ENCODE measurements at places on chromosomes 7 and 10.

DNA sequence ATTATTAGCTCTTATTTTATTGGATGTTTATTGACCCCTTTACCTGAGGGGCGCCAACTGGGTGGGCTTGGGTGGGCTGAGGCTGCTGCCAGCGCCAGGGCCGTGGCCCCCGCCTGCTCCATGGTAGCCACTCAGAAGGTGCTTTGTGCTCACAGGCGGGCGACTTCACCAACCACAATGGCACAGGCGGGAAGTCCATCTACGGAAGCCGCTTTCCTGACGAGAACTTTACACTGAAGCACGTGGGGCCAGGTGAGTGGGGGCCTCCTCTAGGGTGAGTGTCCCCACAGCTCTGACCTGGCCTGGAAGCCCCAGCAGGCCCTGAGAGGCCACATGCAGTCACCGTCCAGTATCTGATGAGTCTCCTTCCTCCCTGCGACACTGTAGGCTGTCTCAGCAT lies 4.1 kb downstream of the PPIF start:
- DNase-seq = no peak

- DNase-seq = no peak
Observed at GRCh38 chr10:108852211-108852610, 1071.1 kb downstream of the XPNPEP1 start.

- DNase-seq = no peak
Observed at GRCh38 chr10:24872049-24872789, 80.2 kb downstream of the PRTFDC1 start.

DNA sequence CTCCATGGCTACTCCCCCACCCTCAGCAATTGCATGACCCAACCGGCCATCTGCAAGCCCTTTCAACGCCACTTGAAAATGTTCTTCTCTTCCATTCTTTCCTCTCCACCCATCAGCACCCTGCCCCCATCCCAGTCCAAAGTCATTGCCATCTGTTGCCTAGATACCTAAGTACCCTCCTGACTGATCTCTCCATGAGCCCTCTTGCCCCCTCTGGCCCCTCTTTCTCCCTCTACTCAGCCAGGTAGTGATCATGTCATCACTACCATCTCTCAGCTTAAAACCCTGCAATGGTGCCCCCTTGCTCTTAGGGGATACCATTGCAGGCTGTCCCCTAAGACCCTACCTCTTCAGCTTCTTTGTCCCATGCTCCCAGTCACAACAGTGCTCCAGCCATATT lies 30.5 kb upstream of the BTRC start:
- no peak for DNase-seq

DNA sequence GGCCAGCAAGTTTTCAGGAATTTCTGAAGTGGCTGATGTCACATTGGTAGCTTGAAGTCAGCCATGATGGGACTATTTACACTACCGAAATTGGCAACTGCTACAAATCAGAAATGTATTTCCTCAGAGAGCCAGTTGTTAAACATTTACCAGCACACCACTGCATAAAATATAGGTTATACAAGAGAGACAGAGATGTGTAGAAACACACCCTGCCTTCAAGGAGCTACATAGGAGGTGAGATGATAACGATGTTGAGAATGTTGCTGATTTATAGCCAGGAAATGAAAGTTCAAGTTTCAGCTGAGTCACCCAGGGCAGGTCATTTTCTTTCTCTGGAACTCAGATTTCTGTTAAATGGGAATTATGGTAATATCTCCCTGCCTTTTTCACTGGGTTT lies 46.0 kb upstream of the TCF7L2 start:
- DNase-seq = no peak

DNA sequence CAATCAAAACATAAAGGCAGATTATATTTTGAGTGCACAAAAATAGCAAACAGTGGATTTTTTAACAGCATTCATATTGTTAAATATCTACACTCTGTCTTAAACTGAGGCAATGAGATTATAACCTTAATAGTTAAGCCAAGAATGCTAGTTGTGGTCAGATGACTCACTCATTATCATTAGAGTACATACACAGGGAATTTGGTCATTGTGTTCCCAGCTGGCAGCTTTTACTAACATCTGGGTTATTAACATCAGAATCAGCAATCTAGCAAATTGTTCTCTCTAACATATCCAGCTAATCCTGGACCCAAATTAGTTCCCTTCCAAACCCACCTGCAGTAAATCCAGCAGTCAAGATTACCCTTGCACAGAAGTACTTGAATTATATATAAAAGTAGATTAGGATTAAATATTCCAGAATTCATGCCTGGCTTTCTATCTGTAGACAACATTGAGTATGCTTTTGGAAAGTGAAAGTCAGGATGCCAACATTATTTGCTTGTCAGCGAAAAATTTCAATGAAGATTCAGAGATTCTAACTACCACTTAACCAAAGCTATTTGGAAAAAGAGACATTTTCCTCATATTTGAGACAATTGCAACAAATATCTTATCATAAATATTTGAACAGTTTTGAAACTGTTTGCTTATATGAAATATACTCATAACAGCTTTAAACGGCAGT lies 1035.6 kb upstream of the PHF14 start:
- DNase-seq = no peak

- no peak for DNase-seq
Observed at GRCh38 chr7:121366852-121367431, 29.2 kb downstream of the FAM3C start.

GRCh38 chr7:35253710-35254495 lies at the start of gene TBX20:
TBX20 (minus strand) TSS chr7:35254100; CDS start chr7:35253620, 480 bp downstream.
- DNase-seq = no peak

DNA sequence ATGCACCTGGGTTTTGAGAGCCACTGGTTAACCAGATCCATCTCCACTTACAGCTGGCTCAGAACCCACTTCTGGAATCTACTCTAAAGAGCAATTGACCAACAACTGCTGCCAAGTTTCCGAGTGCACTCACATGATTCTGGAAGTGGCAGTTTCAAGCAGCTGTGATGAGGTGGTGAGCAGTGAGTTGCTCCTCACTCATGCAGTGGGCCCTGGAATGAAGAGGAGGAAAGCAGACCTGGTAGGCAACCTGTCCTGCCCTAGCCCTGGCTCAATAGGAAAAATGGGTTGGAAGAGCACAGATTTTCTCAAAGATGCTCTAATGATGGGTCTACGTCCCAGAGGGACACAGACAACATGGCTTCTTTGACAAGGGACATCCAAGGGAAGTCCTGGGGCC lies 70.7 kb upstream of the NPY start:
- DNase-seq = no peak

- DNase-seq = no peak
Observed at GRCh38 chr10:19668116-19668515, 148.1 kb upstream of the PLXDC2 start.

- no peak for DNase-seq
Observed at GRCh38 chr10:71900441-71901180, 49.6 kb upstream of the PSAP start.

DNA sequence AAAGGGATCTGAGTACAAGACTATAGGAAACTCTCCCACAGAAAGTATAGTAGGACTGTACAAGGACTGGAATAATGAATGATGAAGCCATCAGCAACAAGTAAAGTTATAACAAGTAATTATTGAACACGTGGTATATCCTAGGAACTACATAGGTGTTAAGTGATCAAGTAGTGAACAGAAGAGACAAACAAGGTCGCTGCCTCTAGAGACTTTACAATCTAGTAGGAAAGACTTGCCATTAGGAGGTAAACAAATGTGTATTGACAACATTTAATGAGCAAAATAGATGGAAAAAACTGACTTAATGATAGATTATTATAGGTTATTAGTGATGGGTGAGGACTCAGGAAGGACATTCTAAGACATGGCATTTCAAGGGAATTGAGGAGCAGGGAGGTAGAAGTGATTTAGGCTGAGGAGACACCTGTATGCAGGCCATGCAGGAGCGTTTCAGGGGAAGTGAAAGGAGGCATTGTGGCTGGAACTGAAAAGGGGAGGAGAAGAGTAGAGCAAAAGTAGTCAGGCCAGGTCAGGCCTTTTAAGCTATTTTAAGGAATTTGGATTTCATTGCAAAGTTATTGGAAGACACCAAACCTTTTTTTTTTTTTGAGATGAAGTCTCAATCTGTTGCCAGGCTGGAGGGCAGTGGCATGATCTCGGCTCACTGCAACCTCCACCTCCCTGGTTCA lies 8.5 kb upstream of the GLCCI1 start:
- DNase-seq = no peak

GRCh38 chr10:116838143-116838725 lies 11.1 kb upstream of the ENO4 start:
- DNase-seq = no peak

DNA sequence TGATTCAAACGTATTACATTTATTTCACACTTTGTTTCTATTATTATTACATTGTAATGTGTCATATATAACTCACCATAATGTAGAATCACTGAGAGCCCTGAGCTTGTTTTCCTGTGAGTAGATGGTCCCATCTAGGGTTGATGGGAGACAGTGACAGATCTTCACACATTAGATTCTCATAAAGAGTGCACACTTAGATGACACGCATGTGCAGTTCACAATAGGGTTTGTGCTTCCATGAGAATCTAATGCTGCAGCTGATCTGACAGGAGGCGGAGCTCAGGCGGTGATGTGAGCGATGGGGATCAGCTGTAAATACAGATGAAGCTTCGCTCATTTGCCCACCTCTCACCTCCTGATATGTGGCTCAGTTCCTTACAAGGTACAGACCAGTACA lies 36.1 kb downstream of the BMPER start:
- no peak for DNase-seq

DNA sequence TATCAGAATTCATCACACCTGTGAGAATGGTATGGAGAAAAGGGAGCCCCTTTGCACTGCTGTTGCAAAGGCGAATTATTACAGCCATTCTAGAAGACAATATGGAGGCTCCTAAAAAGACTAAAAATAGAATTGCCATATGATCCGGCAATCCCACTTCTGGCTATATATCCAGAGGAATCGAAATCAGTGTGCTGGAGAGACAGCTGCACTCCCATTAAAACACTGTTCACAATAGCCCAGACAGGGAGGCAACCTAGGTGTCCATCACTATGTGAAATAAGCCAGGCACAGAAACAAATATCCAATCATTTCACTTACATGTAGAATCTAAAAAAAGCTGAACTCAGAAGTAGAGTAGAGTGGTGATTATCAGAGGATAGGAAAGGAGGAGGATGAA lies 26.0 kb upstream of the GJD4 start:
- DNase-seq = no peak

DNA sequence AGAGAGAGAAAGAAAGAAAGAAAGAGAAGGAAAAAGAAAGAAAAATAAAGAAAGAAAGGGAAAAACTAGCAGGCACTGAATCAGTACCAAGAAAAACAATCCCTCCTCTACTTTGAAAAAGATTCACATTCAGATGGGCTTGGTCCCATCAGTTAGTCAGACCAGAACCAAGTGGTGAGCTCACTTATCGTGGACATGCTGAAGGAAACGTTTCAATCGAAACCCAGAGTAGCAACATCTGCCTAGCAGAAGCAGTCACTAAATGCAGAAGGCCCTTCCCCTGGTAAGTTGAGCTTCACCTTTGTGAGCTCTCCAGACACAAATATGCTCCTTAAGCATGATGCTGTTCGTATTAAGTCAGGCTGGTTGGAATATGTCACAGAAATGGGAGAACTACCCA lies 167.7 kb downstream of the TRIL start:
- no peak for DNase-seq

DNA sequence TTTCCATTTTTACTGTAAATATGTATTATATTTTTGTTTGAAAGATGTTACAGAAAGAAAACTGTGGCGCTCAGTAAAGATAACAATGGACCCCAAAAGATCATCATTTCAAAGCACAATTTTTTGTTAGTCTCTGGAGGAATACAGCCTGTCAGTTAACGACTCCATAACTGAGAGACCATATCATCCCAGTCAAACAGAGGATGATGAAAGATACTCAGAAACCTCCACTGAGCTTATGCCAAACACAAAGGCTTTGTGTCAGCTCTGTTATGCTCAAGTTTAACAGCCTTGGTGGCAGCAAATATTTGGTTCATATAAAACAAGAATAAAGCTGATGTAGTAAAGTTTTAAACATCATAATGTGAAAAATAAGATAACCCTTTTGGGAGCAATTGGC lies 345.1 kb downstream of the NXPH1 start:
- no peak for DNase-seq

DNA sequence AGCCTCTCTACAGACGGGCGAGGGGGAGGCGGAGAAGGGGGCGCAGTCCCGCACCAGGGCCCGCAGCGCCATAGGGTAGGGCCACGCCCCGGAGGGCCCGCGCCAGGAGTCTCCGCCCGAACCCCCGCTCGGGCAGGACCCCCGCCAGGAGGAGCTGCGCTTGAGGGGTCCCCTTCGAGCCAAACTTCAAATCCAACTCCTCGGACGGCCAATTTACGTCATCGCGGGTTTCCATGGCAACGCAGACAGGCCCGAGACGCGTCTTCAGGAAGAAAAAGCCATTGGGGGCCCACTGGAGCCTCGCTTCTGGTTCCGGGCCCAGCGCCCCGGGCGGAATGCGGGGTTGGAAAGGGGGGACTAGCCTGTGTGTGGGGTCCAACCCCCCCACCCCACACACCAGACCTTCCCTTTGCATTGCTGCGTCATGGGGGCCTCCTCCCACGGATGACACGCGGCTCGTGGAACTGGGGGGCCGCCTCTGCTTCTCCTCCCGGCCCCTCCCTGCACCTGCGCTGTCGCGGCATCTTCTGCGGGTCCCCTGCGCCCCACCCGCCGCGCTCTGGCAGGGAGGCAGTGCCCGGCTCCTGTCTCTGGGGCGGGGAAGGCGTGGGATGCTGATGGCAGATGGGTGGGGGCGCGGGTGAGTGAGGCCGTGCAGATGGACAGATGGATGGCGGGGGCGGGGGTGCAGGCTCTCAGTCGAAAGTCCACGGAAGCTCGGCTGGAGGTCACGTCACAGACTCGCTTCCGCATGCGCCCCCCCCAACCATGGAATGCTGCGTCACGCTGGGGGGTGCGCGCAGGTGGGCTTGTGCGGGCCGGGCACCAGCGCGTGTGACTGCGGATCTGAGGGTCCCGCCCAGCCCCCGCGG lies 1.2 kb downstream of the CALY start:
- peak; percentile 51 for DNase-seq

DNA sequence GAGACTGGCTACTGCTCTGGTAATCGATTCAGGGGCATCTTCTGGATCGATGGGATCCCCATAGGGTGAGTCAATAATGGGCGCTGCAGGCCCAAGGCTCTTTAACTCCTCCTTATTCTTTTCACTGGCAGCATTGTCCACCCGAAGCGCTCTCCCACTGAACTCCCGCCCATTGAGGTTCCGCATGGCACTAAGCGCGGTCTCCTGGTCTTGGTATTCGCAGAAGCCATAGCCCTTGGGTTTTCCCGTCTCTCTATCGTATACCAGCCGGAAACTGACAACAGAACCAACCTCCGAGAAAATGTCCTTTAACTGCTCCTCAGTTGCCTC lies 285 bp downstream of the CSTF2T start:
- DNase-seq = no peak

GRCh38 chr7:158951725-158952124 lies 95.4 kb downstream of the DYNC2I1 start:
- no peak for DNase-seq

- no peak for DNase-seq
Observed at GRCh38 chr10:5628451-5629302, 37.7 kb downstream of the ASB13 start.

All from activated gamma-delta T cell (primary cell).